GM03348 (cell line): ENCODE measurements at places on chromosomes 16 and 17.

DNA sequence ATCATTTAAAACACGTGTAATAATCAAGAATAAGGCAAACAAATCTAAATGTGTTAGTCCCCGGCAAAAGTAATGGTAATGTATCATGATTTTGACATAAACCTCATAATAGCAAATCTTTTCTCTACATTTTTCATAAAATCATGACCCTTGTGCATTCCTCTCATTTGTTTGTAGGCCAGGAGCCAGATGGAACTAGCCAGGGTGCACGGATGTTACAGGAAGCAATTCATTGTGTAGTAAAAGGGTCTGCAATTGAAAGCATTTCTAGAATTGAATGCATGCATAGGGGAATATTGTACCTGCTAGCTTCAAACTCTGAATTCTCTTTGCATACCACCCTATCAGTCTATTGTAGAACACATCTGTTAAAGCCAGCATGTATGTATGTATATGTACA, 66.6 kb downstream of the CNTNAP4 start:
- DNase-seq: no peak

- DNase-seq: peak; percentile 81
These were observed 20.1 kb upstream of the MLYCD start for GRCh38 chr16:83878838-83879237.

GRCh38 chr16:66714654-66715307, 18.2 kb upstream of the CMTM4 start:
- DNase-seq: no peak

- no peak for DNase-seq
These were observed 2.4 kb downstream of the CDH11 start for GRCh38 chr16:65119435-65119834.

GRCh38 chr16:85375282-85375681, 237.8 kb upstream of the GSE1 start:
- DNase-seq: no peak

DNA sequence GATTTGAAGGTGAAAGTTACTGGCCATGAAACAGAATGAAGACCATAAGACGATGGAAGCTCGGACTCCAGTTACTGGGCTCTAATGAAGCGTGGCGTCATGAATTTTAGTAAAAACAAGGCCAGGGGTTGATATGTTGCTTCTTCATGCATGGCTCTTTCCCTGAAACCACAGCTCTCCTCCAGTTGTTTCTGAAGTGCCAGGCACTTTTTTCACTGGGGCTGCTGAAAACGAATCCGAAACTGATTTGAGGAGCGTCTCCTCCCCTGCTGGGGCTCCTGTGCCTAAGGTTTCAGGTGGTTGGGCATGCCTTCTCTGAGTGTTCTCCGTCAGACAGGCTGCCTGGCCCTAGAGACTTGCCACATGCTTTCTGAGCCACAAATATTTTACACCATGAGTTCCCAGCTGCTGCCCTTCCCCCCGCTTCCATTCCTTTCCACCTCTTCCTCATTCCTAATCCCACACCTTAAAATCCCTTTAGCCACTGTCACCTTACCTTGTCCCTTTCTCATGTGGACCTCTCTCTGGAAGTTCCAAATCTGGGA, 3.7 kb upstream of the MYL4 start:
- DNase-seq: peak; percentile 71

GRCh38 chr17:77863814-77864161, 94.7 kb upstream of the TNRC6C start:
- peak; percentile 48 for DNase-seq

GRCh38 chr17:82603981-82604448, 44.2 kb downstream of the WDR45B start:
- DNase-seq: no peak

DNA sequence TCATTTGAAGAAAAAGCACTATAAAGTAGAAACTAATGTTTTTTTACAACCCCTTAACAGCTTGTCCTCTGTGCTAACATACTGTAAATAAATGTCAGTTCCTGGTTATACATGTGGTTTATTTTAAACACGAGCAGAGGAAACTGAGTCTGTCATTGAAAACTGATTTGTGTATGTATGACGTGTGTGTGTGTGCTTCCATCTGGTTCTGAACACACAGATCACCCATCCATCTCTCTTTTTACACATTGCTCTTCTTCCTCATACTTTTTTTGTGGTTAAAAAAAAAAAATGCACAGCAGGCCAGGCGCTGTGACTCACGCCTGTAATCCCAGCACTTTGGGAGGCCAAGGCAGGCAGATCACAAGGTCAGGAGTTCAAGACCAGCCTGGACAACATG, 49.5 kb downstream of the ZNF423 start:
- DNase-seq: no peak

GRCh38 chr17:63279498-63280230, 166.4 kb downstream of the CYB561 start:
- peak; percentile 13 for DNase-seq

GRCh38 chr16:66146798-66147197, 219.7 kb upstream of the CDH5 start:
- DNase-seq: no peak

GRCh38 chr16:53523126-53523804, 20.3 kb upstream of the AKTIP start:
- no peak for DNase-seq

DNA sequence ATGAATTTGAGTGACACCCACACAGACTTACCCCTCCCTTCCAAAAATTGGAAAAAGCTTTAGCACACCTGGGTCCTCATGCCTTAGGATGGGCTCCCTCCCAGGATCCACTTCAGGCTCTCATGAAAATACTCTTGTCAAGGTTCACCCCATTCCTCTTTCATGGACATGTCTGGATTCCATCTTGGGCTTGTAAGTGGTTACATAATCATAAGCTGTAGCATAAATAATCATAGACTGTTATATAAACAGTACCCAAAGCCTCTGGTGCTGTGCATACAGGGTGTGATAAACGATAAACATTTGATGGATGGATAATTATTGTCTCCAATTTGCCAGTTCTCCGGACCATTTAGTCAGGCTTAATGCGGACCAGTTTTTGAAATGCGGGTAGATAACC, 53.7 kb upstream of the TEKT3 start:
- no peak for DNase-seq

GRCh38 chr16:65524997-65525396, 403.1 kb upstream of the CDH11 start:
- DNase-seq: no peak

GRCh38 chr16:10154389-10154788, 27.8 kb downstream of the GRIN2A start:
- no peak for DNase-seq

DNA sequence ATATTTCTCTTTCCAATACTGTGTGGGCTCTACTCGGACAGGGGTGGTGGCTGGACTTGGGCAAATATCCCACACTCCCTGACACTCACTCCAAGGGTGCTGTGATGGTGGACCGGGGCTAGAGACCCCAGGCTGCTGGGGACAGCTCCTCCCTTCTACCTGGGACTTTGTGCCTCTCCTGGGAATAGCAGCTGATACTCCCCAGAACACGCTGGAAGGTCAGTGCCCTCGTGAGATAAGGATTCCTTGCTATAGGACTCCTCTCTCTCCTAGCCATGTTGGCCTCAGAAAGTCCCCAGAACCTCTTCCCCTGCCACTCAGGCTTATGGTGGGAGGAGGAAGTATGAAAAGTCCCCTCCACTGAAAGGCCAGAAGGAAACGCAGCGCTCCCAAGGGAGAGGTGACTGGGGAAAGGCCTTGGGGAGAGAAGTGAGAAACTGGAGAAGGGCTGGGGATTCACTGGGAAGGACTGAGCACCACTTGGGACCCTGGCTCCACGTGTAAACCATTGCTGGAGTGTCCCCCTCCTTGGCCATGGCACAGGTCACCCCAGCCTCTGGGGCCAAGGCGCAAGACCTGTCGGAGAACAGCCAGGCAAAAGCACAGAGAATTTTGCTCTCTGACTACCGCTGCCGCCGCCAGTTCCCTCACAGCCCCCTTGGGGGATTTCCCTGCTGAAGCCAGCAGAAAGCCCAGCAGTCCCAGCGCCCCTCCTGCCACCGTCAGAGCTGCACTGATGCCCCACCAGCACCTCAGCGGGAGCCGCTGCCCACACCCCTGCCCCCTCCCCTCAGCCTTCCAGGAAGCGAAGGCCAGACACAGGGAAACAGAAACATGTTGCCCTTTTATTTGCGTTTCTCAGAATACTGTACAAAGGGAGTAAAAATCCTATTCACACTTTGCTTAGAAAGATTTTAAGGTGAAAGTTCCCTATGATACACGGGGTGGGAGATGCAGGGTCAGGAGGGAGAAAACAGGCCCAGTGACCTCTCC, 2.1 kb upstream of the GSDMB start:
- no peak for DNase-seq

GRCh38 chr17:10112962-10113361, 85.4 kb downstream of the GAS7 start:
- no peak for DNase-seq

DNA sequence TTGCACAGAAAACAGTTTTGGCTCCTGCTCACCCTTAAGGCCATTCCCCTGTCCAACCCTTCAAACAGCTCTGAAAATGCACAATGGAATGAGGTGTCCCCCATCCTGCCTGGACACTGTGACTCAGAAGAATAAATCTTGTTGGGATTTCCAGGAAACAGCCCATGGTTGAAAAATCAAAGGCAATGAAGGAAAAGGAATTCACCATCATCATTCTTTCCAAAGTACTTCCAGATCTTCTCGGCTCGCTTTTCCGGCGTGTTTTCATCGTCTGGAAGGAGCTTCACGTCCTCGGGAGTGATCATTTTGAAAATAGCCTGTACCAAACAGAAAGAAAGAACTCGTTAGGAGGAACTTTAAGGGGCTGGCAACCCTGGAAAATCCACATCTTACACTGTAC, 4.3 kb downstream of the RCVRN start:
- DNase-seq: peak; percentile 85

- no peak for DNase-seq
These were observed 8.7 kb upstream of the UBE2G1 start for GRCh38 chr17:4375039-4375748.

DNA sequence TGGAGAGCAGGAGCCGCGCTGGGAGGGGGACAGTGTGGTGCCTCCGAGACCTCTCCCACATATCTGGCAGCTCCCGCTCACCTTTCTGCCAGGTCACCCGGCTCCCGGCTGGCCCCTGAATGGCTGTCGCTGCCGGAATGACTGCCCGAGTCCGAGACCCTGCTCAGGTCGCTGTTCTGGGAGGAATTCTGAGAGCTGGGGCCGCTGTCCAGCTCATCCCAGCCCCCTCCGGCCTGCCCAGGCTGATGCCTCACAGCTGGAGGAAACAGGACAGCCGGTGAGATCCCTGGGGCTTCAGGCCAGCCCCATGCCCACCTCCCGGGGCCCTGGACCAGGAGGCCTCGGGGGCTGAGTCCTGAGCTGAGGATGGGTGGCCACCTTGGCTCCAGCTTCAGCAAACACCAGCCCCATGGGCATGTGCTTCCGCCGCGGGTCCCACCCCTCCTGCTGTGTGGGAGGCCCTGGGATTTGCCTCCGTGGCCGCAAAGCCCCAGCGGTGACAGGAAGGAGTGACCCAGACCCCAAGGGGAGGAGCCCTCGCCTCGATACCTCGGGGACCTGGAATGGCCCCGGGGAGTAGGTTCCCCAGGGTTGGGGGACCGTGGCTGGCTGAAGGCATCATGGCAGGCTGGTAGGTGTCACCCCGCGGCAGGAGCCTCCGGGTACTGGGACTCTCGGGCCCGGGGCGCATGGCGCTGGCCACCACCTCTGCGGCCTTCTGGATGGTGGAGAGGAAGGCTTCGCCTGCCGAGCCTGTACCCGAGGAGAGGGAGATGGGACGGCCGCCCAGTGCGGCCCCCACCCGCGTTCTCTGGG, 6.9 kb downstream of the TEPSIN start:
- DNase-seq: no peak

DNA sequence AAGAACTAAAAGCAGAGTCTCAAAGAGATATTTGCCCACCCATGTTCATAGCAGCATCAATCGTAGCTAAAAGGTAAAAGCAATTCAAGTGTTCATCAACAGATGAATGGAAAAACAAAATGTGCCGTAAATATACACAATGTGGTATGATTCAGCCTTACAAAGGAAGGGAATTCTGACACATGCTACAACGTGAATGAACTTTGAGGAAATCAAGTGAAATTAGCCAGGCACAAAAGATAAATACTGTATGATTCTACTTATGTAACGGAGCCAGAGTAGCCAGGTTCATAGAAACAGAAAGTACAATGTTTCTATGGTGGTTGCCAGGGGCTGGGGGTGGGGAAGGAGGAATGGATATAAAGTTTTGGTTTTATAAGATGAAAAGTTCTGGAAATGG, 57.8 kb upstream of the IL34 start:
- no peak for DNase-seq

DNA sequence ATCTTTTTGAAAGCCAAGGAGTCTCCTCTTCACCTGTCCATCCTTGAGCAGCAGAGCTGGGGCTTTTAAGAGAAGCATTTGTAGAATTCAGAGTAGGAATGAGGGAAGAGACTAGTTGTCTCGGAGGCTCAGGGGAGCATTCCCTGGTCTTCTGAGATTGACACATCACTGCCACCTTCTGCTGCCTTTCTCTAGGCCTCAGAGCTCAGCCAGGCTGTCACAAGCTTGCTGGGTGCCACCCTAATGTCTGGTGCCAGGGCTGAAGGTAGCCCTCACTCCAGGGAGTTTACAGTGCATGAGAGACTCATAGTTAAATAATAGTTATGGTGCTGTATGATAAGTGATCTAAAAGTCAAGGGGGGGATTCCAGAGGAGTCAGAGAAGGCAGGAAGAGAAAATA, 39.7 kb downstream of the B9D1 start:
- DNase-seq: no peak

- peak; percentile 72 for DNase-seq
These were observed 68.0 kb upstream of the MRTFB start for GRCh38 chr16:14003074-14003570.

DNA sequence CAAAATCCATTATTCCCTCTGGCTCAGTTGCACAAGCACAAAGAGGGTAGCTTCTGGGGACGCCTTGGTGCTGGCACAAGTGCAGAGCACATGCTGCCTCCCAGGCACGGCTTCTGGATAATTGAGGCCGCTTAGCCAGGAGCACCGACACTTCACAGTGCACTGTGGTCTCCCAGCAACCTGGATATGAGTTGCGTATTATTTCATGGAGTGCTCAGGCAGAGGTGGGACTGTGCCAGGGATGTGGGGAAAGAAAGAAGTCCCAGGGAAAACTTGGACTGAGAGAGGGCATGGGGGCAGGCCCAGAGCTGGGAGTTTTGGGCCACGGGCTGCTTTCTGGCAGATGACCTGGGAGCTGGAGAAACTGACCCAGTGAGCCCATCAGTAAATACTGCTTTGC, 37.5 kb downstream of the MPRIP start:
- DNase-seq: no peak

GRCh38 chr16:88533381-88533917, 36.8 kb upstream of the ZC3H18 start:
- peak; percentile 62 for DNase-seq

DNA sequence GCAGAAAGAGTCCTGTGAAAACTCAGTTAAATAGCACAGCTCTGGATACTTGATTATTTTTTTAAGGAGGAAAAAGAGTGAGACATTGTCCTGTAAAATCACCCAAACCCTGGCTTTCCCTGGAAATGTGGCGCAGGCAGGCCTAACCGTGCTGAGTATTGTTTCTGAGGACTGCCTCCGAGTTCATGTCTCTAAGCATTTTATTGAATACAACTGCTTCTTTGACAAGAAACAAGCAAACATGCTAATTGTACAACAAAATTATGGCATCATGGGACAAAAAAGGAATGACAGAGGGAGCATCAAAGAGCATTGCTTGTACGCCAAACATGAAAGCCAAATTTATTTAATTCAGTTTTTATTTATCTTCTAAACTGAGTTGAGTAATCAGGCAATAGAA, 64.5 kb upstream of the HSBP1 start:
- no peak for DNase-seq
